Breast epithelium (tissue), 4 donors: ENCODE measurements at places on chromosomes 13 and 19. TPM values are rescaled to one million over a fixed set of nuclear protein-coding genes. Genes with fewer than 3 reads are reported as not detected.
A peak's percentile ranks its signal among the peaks of the same experiment; 100 is the strongest.

- DNase-seq, result no peak
Measured at GRCh38 chr13:85541476-85541875, 257.7 kb downstream of the SLITRK6 start.

- no peak for DNase-seq
Measured at GRCh38 chr13:34277936-34278335, 460.0 kb downstream of the RFC3 start.

The ZNF526 gene
- 6.9 TPM for total RNA-seq

DNA sequence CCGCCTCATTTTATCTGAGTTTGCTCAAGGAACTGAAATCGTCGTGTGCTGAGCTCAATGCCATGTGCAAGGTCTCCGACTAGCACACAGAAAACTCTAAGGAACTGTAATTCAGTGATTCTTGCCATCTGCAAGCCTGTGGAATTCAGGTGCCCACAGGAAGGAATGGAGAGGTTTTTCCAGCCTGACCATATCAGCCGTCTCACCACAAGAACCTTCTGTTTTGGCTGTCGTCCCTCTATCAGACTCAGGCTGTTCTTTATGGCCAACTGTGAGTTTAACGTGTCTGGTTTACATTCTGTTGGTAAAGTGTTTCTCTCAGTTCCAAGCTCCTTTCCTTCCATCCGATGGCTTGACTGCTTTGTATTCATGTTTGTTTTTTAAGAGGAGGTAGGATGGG is 293.5 kb downstream of the SPRY2 start:
- DNase-seq, result no peak

GRCh38 chr13:21240586-21240985 is 64.1 kb downstream of the MRPL57 start:
- no peak for DNase-seq

GRCh38 chr19:8209462-8210378 is 550 bp downstream of the CERS4 start:
- DNase-seq, result no peak

- DNase-seq, result no peak
Measured at GRCh38 chr13:60158321-60158801, 5.4 kb downstream of the DIAPH3 start.

The HSH2D gene
- 0.16 TPM for total RNA-seq

- peak; percentile 34 for DNase-seq
Measured at GRCh38 chr19:53333066-53333462, 485 bp upstream of the ZNF845 start.

DNA sequence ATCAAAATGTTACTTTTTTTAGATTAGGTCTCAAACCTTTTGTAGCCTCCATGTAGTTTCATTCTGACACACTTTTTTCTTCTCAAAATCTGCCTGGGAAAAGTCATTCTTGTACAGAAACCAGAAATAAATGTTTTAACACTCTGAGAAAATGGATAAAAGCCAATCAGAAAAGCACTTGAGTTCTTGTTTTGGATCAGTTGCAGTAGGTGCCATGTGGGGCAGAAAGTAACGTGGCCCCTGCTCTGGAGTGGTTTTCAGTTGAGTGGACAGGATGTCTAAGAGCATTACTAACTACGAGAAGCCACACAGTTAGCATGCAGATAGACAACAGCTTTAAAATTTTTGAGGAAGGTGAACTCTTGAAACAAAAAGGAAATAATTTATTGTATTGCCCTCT is 19.1 kb downstream of the GPR183 start:
- DNase-seq, result no peak

The CCDC9 gene
- 9.4 TPM for total RNA-seq

- no peak for DNase-seq
Measured at GRCh38 chr13:83943530-83944279, 61.4 kb upstream of the SLITRK1 start.

GRCh38 chr13:101152184-101152583 is 264.1 kb downstream of the NALCN start:
- DNase-seq, result no peak

DNA sequence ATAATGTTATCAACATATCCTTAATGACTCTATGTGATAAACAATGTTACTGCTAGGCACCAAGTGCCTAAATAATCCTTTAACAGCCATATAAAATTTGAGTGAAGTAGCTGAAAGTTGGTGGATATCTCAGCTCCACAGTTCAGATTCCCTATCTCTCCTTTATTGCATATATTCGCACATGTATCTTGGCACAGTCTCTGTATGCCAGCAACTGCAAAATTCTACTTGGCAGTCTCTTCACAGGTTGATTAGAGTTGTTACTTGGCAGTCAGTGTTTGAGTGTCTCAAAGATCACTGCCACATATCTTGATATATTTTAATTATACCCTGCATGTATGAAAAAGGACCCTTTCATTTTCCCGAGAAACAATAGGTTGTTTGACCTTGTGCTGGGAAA is 879.3 kb downstream of the OLFM4 start:
- no peak for DNase-seq
